Midbrain (tissue), 1 donor: ENCODE measurements at places on chromosomes 1 and 21.

- peak; percentile 13 for DNase-seq
These were observed 21.6 kb upstream of the KCNA2 start for GRCh38 chr1:110627764-110628163.

GRCh38 chr21:29571949-29572348 lies 273.2 kb downstream of the BACH1 start:
- no peak for DNase-seq

DNA sequence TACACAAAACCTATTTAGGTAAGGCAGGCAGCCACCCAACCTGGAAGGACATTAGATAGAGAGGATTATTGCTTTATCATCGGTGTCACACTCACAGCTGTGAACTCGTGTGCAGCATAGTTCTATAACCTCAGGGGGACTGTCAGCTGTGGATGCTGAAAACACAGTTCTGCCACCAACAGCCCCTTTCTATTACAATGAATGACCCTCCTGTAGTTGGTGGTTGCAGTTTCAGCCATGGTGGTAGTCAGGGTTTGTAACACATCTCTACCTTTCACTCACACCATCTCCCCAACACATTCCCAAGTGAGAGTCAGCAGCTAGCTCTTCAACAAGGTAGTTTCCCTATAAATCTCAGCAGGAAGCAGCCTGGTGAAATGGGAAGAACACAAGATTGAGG lies 136.8 kb downstream of the ZC3H11B start:
- no peak for DNase-seq

- DNase-seq, result no peak
These were observed 62.4 kb downstream of the RERE start for GRCh38 chr1:8754993-8755392.

- DNase-seq, result no peak
These were observed 37.0 kb downstream of the MATN1 start for GRCh38 chr1:30686236-30686935.

DNA sequence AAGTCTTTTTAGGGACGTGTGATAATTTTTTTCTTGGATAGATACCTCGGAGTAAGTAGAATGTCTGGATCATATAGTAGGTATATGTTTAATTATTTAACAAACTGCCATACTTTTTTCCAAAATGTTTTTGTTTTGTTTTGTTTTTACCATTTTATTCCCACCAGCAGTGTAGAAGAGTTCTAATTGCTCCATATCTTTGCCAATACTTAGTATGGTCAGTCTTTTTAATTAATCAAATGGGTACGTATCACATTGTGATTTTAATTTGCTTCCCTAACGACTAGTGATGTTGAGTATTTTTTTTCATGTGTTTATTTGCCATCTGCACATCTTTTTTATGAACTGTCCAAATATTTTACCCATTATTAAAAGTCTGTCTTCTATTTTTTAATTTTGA lies 23.6 kb upstream of the KCNJ6 start:
- DNase-seq, result no peak

GRCh38 chr1:228009116-228009827 lies 2.5 kb downstream of the WNT3A start:
- DNase-seq, result no peak

DNA sequence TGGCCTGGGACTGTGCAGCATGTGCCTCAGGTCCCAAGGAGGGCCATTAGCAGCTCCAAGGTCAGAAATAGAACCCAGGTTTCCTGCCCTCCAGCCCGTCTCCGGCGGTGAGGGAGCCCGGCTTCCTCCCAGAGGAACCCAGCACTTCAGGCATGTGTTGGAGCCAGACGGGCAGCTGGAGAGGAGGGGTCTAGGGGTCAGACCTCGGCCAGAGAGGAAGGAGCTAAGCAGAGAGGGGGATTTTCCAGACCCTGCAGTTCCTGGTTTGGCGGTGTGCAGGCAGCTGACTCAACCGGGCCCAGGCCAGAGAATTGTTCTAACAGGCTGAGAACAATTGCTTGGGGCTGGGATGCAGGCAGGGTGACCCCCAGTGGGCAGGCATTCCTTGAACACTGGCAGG lies 37.1 kb downstream of the HSPG2 start:
- DNase-seq, result no peak

DNA sequence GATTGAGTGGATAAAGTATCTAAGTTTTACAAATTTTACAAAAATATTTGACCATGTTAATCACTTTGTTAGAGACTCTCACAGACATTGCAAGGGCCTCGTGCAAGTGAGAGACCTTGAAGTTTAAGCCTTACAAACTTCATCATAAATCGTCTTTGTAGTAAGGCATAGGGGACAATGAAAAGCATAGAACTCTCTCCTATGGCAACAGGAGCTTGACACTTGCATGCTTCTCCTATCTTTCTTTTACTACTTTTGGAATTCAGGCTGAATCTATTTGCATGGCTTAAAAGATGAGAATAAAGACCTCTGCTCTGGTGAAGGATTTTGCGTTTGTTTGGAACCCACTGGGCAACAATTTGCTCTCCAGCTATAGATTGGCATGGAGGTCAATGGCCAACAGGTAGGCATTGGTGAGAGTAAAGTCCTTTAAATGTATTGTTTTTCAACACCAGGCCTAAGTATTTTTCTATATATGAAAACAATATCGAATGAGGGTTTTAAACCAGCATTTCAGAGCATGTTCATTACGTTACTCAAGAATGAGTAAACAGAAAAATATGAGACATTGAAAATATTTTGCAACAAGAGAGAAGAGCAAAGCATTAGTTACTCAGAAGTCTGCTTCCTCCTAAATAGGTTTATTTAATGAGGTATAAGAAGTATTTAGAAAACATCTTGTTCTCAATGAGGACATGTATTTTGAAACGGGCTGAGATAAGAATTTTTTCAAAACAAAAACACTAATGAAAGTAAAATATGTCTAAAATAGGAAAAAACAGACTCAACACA lies 192.2 kb downstream of the TGFB2 start:
- DNase-seq, result no peak

GRCh38 chr1:20440785-20441200 lies 45.2 kb downstream of the CAMK2N1 start:
- DNase-seq, result peak; percentile 72

- DNase-seq, result no peak
These were observed 14.7 kb upstream of the IGFN1 start for GRCh38 chr1:201175820-201176500.

DNA sequence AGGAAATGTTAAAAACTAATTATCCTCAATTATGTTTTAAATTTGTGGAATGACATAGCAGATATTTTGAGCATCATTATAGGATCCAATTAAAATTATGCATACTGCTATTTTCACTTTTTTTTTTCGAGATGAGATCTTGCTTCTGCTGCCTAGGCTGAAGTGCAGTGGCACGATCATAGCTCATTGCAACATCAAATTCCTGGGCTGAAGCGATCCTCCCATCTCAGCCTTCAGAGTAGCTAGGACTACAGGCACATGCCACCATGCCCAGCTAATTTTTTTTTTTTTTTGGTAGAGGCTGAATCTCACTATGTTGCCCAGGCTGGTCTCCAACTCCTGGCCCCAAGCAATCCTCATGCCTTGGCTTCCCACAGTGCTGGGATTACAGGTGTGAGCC lies 11.3 kb upstream of the SLC1A7 start:
- DNase-seq, result no peak

GRCh38 chr1:230916587-230917283 lies 48.4 kb upstream of the C1orf198 start:
- DNase-seq, result no peak

DNA sequence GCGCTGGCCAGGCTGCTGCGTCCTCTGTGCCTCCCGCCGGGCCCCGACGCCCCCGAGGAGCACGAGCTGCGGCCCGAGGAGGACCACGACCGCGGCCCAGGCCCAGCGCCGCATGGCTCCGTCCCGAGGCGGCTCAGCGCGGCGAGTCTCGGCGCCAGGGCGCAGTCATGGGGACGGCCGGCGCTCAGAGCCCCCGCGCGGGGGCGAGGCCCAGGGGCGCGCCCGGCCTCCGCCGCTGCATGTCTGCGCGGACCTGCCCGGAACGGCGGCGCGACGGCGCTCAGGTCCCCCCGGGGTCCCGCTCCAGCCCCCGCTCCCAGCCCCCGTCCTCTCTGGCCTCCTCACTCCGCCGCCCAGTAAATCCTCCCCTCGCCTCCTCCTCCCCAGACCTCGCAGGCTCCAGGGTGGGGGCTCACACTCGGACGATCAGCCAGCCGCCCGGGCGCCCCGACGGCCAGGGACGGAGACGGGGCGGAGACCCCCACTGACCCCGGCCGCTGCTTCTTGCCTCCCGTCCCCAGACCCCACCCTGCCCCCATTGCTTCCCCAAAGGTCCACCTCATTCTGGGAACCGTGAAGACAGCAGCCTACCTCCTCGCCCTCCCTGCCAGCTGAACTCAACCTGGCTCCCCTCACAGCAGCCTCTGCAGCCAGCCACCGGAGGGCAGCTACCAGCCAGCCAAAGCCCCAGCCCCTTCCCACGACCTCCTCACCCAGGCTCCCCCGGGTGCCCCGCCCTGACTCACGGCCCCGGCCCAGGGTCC lies at the start of gene C1QTNF12:
TSS of gene C1QTNF12 (minus strand) at position 146 of the 764 bp plus-strand sequence. CDS start at position 114, 32 bp downstream.
- DNase-seq, result no peak

- DNase-seq, result no peak
These were observed at the start of gene TSPEAR for GRCh38 chr21:44711327-44712202. Gene TSPEAR, minus strand, starts transcription at chr21:44711572. Its CDS starts 58 bp downstream, at chr21:44711514.

DNA sequence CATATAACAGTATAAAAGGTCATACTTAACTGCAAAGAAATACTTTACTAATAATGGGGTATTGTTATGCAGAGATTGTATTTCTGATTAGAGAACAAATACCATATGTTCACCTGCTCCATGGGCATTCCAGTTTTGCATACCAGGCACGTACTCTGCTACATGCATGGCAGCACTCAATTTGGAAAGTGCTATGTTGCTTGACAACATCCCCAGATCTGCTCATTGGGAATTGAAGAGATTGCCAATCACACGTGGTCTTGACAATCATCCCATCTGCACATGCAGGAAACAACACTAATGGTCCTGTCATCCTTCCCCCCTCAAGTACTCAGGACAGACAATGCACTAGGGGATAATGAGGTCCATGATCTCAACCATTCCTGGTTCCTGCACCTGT lies 63.4 kb upstream of the PDE4B start:
- no peak for DNase-seq

GRCh38 chr1:115596080-115596780 lies 45.5 kb upstream of the VANGL1 start:
- DNase-seq, result no peak

GRCh38 chr21:34820051-34820450 lies 151.3 kb downstream of the CLIC6 start:
- DNase-seq, result no peak

- DNase-seq, result no peak
These were observed 617 bp upstream of the ADGRL2 start for GRCh38 chr1:81799939-81800694.

GRCh38 chr1:94218332-94218731 lies 19.1 kb downstream of the ARHGAP29 start:
- no peak for DNase-seq

GRCh38 chr1:159829822-159830465 lies 3.3 kb downstream of the SLAMF8 start:
- no peak for DNase-seq

DNA sequence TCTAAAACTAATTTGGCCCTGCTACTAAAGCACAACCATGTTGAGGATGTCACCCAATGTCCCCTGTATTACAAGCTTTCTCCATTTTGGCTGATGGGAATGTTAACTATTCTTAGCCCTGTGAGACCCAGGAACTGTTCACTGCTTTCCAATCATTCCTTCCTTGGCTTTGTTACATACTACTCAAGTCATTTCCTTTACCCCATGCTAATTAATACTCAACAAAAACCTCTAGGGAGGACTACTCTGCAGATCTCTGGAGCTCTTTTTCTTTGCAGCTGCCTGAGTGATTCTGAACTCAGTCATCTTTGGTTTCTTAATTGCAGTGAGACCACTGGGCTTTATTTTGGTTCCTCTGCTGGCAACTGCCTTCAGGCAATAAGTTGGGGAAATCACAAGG lies 23.3 kb upstream of the RPE65 start:
- no peak for DNase-seq

DNA sequence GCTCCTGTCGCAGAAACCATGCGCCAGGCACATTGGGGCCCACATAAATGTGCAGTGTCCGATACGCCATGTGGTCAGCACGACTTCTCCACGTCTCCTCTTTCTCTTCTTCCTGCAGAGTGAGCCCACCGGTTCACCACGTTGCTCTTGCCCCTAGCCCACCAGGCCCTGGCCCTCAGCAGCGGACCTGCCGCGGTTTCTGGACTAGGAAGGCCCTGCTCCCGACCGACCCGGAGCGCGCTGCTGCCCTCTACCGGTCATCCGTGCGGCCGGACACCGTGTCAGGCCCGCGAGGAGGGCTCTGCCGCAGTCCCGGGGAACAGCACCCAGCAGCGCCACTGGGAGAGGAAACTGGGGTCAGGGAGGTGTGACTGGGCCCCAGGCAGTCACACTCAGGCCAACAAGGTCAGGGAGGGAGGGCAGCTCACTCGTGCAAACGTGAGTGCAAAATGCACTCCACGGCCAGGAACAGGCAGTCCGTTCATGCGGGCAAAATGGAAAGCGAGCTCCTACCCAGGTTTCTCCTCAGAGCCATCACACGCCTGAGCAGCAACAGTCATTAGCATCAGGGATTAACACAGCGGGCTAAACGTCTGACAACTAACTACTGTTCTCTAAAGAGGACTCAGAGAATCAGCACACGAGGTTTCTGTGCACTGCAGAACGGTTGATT lies 13.7 kb downstream of the TLR5 start:
- DNase-seq, result peak; percentile 52

DNA sequence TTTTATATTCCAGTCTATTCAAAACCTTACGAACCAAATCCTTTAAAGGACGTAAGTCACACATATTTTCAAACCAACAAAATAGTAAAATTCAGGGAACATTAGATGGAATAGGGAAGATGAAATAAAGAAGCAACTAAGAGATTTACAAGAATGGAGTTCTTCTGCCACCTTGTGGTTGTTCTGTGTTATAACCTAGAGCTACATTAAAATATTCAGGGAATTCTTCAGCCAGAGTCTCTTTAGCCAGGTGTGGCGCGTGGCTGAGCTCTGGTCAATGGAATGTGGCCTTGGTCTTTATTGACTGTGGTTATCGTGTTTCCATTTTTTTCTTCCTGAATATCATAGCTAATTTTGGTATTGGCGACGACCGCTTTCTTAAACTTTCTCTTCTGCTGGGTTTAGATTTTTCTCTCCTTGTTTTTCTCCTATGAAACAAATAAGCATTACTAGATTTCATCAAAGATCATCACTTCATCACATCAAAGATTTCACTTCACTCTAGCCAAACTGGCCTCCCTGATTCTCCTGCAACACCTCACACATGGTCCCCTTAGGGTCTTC lies 221.3 kb downstream of the MRPL39 start:
- DNase-seq, result peak; percentile 43
